T-helper 2 cell (primary cell): ENCODE measurements at places on chromosomes 2 and 18.
A peak's percentile ranks its signal among the peaks of the same experiment; 100 is the strongest.

DNA sequence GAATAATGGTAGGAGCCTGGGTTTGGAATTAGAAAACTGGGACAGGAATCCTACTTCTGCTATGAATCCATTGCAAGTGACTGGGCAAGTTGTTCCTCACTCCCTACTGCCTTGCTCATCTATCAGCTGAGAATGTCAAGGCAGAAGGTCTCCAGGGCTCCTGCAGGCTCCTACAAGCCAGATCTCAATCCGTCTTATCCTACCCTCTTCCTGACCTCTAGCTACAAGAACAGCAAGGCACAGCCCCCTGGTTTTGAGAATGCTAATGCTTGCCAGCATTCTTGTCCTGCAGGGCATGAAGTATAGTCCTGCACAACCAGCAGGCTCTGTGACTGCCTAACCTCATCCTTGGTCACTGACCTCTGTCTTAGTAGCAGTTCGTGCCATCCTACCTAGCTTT is 141.9 kb upstream of the TNP1 start:
- DNase-seq = no peak

DNA sequence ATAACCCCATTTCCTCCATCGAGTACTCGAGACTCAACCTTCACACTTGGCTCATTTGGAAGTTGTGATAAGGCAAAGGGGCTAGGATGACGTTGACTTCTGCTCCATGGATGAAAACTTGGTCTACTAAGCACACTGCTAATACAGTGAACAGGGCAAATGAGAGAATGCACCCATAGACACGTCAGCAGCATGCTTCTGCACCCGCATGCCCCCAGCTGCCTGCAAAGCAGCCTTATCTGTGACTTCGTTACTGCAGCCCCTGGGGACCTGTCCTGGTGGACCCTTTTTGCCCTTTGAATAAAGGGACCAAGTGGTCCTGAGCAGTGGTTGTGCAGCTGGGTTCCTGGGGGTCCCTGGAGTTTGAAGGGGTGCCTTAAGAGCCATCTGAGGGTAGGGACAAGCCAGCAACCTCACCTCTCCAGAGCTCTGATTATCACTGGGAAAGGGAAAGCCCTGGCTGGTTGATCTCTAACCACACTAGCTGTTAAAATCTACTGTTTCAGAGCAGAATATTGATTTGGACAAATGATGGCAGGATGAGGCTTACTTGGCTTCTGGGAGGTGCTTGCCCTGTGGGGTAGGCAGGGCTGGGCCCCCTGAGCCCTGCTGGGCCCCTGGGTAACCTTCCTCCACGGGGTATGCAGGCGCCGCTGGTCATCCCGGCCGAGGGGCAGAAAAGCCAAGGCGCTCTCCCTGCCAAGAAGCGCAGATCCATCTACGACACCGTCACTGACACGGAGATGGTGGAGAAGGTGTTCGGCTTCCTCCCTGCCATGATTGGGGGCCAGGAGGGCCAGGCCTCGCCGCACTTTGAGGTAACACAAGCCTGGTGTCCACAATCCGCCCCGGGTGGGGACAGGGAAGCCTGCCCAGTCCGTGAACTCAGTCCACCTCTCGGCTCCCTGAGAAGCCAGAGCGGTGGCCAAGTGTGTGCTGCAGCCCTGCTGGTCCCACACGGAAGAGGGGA is 37.6 kb upstream of the GPR17 start:
- no peak for DNase-seq

DNA sequence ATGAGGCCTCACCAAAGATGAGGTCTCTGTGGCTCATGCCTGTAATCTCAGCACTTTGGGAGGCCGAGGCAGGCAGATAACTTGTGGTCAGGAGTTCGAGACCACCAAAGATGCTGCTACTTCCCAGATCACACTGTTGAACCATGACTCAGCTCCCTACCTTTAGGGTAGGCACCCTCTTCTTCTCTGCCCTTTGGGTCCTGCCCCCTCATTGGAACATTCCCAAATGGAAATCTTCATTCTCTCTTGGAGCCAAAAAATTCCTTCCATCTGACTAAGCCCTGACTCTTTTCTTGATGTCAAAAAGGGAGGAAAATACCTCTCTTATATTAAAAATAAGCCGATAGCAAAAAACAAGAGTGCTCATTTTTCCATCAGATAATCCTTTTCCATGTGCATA is 183.5 kb downstream of the PAX3 start:
- no peak for DNase-seq

- no peak for DNase-seq
These were observed 47.2 kb downstream of the EML6 start for GRCh38 chr2:54770676-54771075.

- DNase-seq = no peak
These were observed 335.7 kb downstream of the GALNT13 start for GRCh38 chr2:154207288-154208047.

DNA sequence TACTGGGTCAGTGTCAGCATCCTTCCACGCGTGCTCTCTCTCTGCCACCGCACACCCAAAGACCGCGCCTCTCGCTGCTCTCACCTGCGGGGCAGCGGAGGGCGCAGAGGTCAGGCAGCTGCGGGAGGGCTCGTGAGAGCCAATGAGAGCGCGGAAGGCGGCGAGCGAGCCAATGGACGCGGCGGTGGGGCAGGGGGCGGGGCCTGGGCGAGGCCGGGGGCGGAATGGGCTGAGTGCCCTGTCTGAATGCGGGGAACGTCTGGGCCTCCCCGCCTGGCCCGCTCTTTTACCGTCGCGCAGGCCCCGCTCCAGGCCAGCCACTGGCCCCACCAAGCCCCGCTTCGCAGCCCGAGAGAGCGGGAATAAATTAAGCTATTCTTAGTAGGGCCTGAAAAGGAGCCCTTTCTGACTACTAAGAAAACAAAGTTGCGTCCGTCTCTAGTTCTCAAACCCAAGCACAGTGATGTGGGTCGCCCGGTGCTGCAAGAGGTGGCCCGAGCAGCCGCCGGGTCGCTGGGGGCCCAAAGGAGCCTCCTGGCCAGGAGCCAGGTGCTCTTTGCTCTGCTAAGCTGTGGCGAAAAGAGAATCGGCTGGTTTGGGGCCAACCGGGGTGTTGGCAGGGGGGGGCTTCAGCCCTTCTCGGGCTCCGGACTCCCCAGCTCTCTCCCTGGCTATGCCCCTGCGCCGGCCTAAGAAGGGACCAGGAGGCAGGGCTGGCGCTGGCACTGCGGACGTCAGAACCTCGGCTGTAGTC is 81.1 kb upstream of the GLI2 start:
- DNase-seq = no peak

- DNase-seq = no peak
These were observed 173.8 kb upstream of the TMEM200C start for GRCh38 chr18:6069103-6069502.

GRCh38 chr18:65439188-65439587 is 311.6 kb upstream of the CDH7 start:
- DNase-seq = no peak

DNA sequence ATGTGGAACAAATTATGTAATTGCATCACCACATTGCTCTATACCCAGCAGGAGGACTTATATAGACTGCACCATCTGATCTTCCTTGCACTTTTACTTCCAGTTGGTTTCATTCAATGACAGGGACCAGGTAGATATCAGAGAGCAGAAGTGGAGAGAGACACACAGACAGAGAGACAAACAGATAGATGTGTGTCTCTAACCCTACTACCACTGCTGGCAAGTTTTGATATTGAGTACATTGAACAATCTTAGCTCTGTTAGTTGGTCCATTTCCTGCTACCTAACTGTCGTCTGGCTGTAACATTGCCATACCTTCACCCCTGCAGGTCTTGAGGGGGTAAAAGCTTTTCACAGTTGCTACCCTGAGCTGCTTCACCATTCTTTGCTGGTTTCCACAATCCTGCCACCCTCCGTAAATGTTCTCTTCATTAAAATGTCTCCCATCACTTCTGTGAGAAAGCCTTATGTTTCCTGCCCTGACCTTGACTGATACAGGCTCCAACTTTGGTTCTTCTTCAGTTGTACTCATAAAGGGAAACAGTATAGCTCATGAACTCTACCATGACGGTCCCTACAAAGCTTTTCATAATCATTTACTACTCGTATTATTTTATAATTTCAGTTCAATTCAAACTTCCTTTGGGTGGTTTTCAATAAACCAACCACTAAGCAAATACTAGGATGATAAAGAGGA is 62.3 kb upstream of the ITGA4 start:
- DNase-seq = no peak

DNA sequence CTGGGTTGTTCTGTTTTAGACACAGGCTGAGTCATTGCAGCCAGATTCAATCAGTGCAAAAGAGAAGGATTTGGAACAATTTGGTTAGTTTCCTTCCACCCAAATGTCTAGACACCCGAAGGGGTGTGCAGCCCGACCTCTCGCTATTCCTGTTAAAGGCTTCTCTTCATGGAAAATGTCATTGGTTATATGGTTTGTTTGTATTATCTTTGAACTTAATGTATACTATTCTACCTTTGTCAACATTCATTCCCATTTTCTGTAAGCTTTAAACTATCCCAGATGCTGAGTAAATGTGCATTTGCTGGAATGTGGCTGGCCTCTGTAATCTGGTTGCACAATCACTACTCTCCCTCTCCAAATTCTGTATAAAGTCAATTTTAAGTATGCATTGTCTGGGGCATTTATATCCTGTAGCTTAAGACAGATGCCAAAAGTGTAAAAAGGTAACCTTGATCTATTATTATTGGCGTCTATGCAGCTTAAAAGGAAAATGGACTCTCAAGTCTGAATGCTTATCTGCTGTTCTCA is 80.4 kb upstream of the RND3 start:
- DNase-seq = no peak

DNA sequence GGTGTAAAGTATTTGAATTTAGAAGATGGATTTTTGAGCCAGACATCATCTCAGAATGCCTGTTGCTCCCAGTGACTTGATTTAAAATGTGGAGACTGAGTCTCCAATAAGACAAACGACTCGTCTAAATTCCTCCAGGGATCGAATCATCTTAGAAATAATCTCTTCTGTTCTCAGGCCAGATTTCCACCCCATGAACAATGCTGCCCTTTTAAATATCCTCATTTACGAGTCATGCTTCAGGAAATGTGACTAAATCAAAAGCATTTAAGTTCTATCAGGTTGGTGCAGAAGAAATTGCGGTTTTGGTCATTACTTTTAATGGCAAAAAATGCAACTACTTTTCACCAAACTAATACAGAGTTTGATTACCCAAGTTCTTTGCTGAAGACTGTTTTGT is 684.6 kb upstream of the SOX11 start:
- no peak for DNase-seq

GRCh38 chr2:108236676-108237335 is 3.0 kb upstream of the SULT1C3 start:
- DNase-seq = no peak

GRCh38 chr2:198441246-198441645 is 636.9 kb downstream of the PLCL1 start:
- no peak for DNase-seq

DNA sequence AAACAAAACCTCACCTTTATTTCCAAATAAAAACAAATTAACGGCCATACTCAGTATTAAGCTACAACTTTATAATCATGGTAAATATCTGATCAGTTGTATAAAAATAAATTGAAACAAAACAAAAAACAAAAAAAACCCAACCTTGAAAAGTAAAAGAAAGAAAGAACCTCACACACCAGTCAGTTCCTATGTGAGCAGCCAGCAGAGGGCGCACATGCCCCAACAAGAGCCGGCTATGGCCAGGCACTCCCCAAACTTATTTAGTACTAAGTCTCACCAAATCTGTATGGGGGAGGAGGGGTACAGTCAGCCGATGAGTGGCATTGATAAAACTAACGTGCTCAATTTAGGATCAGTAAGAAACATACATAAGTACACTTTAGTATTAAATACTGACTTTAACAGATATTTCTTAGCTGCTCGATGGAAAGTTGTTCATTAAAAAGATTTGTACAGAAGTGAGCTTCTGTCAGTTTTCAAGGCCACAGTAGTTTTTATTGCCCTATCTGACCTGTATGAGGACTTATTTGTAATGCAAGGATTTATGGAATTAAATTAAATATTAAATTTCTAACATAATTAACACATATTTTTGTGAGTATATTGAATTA is 172.6 kb downstream of the TCF4 start:
- peak; percentile 35 for DNase-seq

DNA sequence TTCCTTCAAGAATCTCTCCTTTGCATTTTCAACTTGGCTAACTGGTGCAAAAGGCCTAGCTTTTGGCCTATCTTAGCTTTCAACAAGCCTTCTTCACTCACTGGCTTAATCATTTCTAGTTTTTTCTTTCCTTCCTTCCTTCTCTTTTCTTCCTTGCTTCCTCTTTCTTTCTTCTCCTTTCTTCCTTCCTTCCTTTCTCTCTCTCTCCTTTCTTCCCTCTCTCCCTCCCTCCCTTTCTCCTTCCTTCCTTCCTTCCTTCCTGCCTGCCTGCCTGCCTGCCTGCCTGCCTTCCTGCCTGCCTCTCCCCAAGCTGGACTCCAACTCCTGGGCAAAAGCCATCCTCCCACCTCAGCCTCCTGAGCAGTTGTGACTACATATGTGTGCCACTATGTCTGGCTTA is 176.2 kb upstream of the APCDD1 start:
- no peak for DNase-seq

- DNase-seq = no peak
These were observed 175.2 kb upstream of the NOL4 start for GRCh38 chr18:34399892-34400291.

GRCh38 chr2:28869494-28870145 is 489 bp downstream of the TRMT61B start:
- no peak for DNase-seq

- DNase-seq = no peak
These were observed 115.2 kb upstream of the EPAS1 start for GRCh38 chr2:46181789-46182530.

DNA sequence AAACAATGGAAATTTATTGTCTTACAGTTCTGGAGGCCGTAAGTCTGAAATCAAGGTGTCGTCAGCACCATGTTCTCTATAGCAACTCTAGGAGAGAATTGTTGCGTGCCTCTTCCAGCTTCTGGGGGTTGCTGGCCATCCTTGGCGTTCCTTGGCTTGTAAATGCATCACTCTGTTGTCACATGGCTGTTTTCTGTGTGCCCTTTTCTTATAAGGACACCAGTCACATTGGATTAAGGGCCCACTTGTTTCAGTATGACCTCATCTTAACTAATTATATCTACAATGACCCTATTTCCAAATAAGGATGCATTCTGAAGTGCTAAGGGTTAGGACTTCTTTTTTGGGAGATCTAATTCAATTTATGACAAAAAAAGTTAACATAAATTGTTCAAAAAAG is 1.4 kb upstream of the PLEK start:
- no peak for DNase-seq

GRCh38 chr18:58128381-58129374 is 84.7 kb downstream of the NEDD4L start:
- no peak for DNase-seq

GRCh38 chr18:57547260-57547659 is 39.2 kb downstream of the FECH start:
- DNase-seq = no peak

- no peak for DNase-seq
These were observed 14.1 kb downstream of the MC4R start for GRCh38 chr18:60358516-60358915.

- no peak for DNase-seq
These were observed 127.5 kb downstream of the PTGR3 start for GRCh38 chr18:75081486-75081885.

DNA sequence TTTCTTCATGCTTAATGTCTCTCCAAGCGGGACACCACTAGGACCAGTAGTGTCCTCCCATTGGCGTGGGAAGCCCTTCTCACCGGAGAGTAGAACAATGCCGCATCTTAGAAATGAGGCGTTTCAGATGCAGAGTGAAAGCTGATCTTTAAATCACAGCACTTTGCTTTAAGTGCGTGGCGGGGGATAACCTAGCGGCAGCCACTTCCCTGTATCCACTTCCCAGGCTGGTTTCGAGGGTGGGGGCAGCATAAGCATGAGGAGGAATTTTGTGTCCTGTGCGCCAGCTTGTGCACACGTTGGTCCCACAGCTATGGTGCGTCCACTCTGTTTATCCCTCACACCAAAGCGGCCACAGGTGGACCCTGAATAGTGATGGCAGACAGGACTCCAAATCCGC is 63.1 kb downstream of the MBP start:
- no peak for DNase-seq
